Left cardiac atrium (tissue), 4 donors: ENCODE measurements at places on chromosomes 3 and 15. TPM values are rescaled to one million over a fixed set of nuclear protein-coding genes. Genes with fewer than 3 reads are reported as not detected.

The TPRG1 gene
- 15.5 TPM for total RNA-seq

The CAMP gene
- 0.34 TPM for total RNA-seq

The UROC1 gene
- not detected for total RNA-seq

The CCR9 gene
- total RNA-seq, result not detected

The PRKAR2A gene
- 42.5 TPM for total RNA-seq

The KLHL6 gene
- total RNA-seq, result 1.7 TPM

The CD200R1 gene
- total RNA-seq, result 1.1 TPM

The SLC22A13 gene
- total RNA-seq, result 0.18 TPM

The DAZL gene
- not detected for total RNA-seq

The SHC4 gene
- 1.8 TPM for total RNA-seq

The CLDN16 gene
- total RNA-seq, result 0.15 TPM

The CP gene
- 13.9 TPM for total RNA-seq

The LIPC gene
- 0.68 TPM for total RNA-seq

The XCR1 gene
- 0.09 TPM for total RNA-seq

The SPATA16 gene
- not detected for total RNA-seq

The MYO5C gene
- 17.1 TPM for total RNA-seq

The POU1F1 gene
- total RNA-seq, result not detected

The CACNA2D2 gene
- 7.8 TPM for total RNA-seq

The ITIH3 gene
- 0.55 TPM for total RNA-seq

The SEMA3F gene
- 12.5 TPM for total RNA-seq

The B3GNT5 gene
- 5.2 TPM for total RNA-seq

The ISLR2 gene
- total RNA-seq, result 1.9 TPM

The TCTA gene
- 15.2 TPM for total RNA-seq
